Brain pericyte (primary cell): ENCODE measurements at places on chromosomes 16 and 17.

DNA sequence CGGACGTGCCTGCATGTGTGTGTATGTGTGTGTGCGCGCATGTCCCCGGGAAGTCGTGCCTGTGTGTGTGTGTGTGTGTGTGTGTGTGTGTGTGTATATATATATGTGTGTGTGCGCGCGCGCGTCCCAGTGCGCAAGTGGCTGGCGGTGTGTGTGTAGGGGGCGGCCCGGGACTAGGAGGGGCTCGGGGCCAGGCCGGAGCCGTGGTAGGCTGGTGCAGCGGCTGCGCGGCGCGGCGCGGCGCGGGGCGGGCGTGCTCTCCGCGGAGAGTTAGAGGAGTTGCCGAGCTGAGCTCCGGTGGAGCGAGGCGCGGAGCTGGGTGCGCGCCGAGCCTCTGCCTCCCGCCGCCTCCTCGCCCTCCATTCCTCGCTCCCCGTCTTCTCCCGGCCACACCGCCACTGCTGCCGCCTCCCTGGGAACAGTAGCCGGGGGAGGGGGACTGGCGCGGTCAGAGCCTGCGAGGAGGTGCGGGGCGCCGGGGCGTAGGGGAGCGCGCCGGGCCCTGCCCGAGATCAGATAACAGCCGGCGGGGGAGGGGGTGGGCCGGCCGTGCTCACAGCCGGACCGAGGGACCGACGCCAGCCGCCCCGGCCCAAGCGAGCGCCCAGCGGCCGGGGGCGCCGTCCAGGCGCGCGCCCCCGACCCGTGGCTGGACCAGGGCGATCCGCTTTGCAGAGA lies at the start of gene KCNJ12:
KCNJ12 (plus strand) TSS at position 277 of the 678 bp plus-strand sequence. CDS start 38,986 bp downstream, outside the sequence.
- DNase-seq, result no peak

GRCh38 chr16:31072540-31073141 lies 1.4 kb downstream of the ZNF668 start:
- DNase-seq, result no peak

- no peak for DNase-seq
Observed at GRCh38 chr17:651596-651995, 63.0 kb downstream of the VPS53 start.

DNA sequence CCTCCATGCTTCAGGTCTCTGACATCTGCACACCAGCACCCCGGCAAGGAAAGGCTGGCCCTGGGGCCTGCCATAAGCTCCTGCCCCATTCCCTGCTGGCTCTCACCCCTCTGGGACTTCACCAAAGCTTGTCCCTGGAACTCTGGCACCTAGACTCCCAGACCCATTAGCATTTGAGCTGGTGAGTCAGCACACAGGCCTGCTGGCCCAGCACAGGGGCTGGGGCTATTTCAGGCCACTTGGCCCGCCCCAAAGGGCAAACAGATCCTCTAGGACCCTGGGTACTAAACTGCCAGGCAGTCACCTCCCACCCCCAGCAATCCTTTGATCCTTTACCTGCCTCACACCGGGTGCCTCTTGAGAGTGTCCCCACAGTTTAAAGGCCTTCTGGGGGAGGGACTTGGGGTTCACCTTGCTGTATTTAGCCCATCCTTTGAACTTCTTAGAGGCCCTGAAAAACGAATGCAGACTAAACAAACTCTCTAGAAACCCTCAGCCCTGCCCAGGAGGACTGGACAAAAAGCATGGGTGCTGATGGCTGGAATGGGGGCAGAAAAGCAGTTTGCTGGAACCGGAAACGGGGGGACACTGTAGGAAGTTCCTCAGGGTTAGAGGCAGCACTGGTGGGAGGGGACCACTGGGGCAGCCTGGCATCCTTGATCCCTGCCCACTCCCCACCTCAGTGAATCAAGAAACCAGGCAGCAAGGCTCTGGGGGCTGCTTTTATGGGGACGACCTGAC lies 3.2 kb upstream of the SAMD14 start:
- DNase-seq, result no peak

GRCh38 chr17:45265821-45266220 lies 3.9 kb upstream of the SPATA32 start:
- DNase-seq, result no peak

DNA sequence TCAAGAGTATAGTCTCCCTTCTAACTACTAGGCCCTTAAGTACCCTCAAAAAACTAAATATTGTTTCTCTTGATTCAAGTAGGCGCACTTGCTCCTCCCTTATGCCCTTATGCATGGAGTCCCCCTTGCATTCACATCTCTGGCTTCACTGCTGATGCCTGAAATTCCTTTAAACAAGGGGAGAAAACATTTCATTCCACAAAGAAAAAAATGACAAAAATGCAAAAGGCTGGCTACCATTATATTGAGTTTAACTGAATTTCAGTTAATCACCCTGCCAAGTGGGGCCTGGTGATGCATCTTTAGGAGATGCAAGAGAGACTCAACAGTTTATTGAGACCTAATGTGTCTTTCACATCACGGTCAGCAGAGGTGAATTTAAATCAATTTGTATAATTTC lies 35.6 kb downstream of the CRLF3 start:
- no peak for DNase-seq

DNA sequence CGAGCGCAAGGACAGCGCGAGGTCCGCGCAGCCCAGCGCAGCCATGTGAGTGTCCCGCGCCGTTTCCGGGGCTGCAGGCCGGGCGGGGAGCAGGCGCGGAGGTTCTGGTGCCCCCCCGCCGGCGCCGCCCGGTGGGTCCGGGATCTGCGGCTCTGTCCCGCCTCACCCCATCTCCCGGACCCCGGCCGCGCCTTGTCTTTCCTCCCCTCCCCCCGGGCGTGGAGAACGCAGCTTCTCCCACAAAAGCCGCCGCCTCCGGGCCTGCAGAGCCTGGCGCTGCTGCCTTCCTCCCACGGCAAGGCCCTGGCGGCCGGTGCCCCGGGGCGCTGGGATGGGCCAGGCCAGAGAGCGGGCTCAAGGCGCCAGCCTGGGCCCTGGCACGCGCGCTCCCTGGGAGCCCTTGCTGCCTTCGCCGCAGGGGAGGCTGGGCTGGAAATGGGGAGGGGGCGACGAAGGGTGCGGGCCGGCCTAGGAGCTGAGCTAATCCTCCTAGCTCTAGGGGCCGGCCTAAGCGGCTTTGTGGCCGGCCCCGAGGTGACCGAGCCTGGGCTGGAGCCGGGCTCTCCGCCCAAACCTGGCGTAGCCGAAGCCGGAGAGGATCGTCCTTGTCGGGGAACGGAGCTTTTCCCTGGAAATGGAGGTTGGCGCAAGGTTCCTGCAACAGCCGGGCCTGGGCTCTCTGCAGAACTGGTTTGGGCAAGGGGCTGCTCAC lies 397 bp downstream of the RIPOR1 start:
- no peak for DNase-seq

GRCh38 chr17:18925187-18925586 lies 26.8 kb upstream of the SLC5A10 start:
- no peak for DNase-seq

DNA sequence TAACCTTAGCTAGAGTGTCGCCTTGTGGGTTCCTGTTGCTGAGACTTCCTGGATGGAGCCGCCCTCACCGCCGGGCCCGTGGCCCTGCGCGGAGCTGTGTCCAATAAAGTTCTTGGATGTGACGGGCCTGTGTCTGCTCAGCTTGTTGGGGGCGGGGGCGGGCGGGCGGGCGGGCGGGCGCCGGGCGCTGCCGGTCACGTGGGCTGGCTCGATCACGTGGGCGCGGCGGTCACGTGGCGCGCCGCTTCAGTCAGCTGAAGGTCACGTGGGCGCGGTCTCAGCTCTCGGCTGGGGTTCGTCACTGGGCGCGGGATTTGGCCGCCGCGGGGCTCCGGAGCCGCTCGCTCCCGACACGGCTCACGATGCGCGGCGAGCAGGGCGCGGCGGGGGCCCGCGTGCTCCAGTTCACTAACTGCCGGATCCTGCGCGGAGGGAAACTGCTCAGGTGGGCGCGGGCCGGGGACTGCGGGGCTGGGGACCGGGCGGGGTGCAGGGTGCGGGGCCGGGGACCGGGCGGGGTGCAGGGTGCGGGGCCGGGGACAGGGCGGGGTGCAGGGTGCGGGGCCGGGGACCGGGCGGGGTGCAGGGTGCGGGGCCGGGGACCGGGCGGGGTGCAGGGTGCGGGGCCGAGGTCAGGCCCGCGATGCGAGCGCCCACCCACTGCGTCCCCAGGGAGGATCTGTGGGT lies at the start of gene AMDHD2:
AMDHD2 (plus strand) TSS at position 275 of the 687 bp plus-strand sequence; CDS start at position 363, 88 bp downstream.
- no peak for DNase-seq

DNA sequence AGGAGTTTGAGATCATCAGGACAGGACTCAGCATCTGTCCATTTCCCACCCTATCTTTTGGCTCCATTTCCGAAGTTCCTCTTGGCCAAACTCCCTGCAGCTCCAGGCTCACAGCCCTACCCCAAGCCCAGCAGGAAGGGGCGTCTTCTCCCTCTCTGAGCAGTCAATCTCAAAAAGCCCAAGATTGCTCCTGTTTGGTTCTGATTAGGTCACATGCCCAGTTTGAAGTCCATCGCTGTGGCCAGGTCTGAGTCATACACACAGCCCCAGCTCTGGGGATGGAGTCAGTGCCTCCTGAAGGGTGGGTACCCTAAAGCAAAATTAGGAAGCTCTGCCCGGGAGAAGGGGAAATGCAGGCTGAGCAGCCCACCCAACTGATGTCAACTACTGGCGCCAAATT lies 23.9 kb downstream of the SNX20 start:
- DNase-seq, result no peak

DNA sequence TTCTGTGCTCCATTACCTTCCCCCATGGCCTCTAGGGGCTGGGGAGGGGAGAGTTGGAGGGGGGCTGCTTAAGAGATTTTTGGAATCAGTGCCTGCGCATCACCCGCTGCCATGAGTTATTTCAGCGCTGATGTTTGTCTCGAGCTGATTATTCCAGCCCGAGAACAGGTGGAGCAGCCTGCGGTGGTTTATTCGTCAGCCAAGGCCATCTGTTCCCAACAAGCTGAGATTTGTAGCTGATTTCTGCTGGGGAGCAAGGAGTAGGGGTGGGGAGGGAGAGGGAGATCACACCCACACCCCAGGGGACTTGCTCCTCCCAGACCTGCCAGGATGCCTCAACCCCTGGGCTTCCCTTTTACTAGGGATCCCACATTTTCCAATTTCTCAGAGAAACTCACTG lies 23.1 kb downstream of the PIPOX start:
- no peak for DNase-seq
